Left ventricle myocardium inferior (tissue), 1 donor: ENCODE measurements at places on chromosomes 1 and 21. TPM values are rescaled to one million over a fixed set of nuclear protein-coding genes. Genes with fewer than 3 reads are reported as not detected.

The RPTN gene
- total RNA-seq = not detected

The RASSF5 gene
- total RNA-seq = 7.8 TPM

The MX2 gene
- total RNA-seq = 5.4 TPM

The S1PR1 gene
- total RNA-seq = 54.9 TPM

The TNFRSF4 gene
- 2.2 TPM for total RNA-seq

The AUNIP gene
- total RNA-seq = not detected

The GPR3 gene
- total RNA-seq = 0.16 TPM

The GPR37L1 gene
- total RNA-seq = 0.05 TPM

The SERPINC1 gene
- total RNA-seq = not detected

The SPRR4 gene
- not detected for total RNA-seq

- DNase-seq = peak; percentile 56
Observed at GRCh38 chr1:8202182-8202905, 115.6 kb upstream of the SLC45A1 start.

DNA sequence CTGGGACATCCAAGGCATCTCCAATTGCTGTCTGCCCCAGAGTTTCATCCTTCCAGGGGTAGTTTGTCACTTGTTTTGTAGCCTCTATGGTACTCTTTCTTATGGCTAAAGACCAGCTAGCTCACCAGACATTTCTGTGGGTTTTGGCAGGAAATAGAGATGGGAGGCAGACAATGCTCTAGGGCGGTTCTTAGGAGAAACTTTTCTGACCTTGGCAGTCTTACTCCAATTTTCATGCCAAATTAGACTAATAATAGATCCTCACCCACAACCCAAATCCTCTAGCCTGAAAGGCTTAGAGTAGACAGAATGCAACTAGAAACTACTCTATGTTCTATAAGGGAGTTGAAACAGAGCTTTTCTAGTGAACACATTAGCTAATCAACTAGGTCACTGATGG is 69.8 kb downstream of the LRIG2 start:
- DNase-seq = no peak

DNA sequence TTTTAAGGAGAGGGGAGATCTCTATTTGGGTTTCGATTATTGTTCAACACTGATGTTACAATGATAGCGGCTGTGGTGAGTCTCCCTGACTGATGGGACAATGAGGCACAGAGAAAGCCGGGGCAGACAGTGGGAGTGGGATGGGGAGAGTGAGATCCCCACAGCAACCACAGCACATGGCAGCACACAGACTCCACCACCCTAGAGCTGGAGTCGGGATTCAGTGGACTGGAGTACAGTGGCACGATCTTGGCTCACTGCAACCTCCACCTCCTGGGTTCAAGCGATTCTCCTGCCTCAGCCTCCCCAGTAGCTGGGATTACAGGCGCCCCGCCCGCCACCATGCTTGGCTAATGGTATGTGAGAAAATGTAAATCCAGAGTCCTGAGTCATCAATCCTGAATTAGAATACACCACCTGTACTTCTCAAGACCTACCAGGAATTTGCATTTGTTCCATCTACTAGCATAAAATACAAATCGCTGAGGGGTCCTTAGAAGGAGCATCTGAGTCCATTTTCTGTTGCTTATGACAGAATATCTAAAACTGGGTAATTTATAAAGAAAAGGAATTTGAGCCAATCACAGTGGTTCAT is 125.8 kb downstream of the TOMM20 start:
- DNase-seq = no peak

GRCh38 chr1:31208361-31208945 is 31.2 kb downstream of the NKAIN1 start:
- DNase-seq = no peak

- no peak for DNase-seq
Observed at GRCh38 chr1:193542690-193543089, 356.3 kb upstream of the B3GALT2 start.

DNA sequence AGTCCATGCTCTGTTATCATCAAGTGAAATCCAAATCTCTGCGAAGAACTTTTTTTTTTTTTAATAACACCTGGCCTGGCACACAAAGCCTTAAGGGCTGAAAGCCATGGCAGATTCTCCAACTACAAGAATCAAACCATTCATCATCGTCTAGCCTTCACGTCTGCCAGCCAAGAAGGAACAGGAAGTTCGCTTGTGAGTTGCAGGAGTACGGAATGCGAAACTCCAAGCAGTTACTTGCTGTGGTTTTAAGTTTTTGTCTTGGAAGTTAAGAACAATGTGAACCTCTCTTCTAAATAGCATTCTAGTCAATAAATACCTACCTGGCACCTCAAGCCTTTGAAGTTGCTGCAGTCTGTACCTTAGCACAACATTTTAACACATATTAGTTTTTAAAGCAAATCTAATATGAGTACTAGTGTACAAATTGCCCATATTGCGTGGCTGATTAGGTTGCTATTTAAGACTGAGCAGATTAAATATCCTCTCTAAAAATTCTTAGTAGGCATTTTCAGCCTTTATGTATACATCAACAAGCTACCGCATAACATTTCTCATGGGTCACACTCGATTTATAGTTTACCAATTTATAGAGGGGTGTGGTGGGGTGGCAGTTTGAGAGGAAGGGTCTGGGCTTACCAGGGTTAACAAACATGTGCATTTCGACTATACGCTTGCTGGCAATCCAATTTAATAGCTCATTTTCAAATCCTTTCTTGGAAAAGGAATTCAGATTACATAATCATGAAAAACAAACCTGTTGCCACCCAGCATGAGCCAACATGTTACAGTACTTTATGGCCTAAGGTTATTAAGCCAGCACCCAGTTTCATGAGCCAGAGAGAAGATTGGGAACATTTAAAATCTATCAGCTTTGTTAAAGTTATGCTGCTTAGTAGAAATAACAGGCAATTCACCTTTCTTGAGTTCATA is 22.2 kb upstream of the PTPN14 start:
- DNase-seq = no peak

- no peak for DNase-seq
Observed at GRCh38 chr1:233609926-233610325, 4.0 kb upstream of the KCNK1 start.

- no peak for DNase-seq
Observed at GRCh38 chr21:27292229-27292628, 325.3 kb upstream of the ADAMTS5 start.

- no peak for DNase-seq
Observed at GRCh38 chr1:42926879-42927242, 31.8 kb downstream of the SLC2A1 start.

GRCh38 chr21:28423521-28424190 is 569.0 kb downstream of the LTN1 start:
- DNase-seq = no peak

DNA sequence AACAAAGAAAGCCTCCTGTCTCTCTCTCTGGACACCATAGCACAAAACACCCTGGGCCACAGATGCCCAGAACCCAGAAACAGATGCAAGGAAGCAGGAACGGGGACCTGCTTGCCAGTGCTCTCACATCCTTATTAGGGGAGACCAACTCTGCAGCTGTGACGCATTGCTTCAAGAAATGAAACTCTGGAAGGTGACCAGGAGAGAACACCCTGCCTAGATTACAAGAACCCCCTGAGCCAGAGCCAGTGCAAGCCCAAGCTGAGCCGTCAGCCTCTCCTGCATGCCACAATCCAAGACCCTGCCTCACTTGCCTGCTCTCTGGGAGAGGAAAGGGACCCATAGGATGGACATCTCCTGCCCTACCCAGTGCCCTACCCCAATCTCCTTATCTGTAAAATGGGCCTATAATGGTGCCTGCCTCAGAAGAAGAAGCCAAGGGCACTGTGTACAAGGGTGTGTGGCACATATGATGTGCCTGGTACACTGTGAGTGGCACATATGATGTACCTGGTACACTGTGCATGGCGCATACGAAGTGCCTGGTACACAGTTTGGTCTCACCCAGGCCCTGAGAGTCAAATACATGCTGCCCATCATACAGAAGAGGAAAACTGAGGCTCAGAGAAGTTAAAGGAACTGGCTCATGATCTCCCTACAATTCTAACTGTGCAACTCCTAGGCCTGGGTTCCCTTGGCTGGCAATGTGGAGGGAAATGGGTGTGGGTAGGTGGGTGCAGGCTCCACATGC is 16.8 kb upstream of the FAM131C start:
- no peak for DNase-seq

DNA sequence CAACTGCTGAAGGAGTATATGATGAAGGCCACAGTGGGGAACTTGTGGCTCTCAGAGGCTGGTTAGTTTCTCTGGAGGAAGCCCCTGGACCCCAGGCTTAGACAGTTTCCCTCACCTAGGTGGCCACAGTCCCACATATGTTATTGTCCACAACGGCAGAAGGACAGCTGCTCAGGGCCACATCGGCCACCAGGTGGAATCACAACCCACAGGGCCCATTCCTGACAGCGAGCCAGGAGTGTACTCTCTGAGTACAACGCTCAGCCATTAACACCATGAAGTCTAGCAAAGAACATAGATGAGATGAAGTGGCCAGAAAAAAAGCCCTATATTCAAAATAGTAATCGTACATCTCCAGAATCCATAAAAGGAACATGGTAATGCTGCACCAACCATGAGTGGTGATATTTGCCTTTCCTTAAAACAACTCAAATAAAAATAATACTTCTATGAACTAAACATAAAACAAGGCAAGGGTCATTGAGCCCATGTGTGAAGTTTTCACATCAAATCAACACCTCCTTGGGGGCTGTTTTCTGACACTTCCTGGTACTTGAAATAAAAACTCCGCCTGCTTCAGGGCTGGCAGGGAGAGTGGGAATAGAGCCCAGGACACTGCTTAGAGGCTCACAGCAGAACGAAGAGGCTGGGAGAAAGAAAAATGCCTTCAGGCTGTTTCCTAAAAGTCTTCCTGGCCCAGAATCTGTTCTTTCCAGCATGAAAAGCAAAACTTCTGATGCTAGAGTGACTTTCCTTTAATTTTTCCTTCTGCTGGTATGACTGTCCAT is 383.3 kb downstream of the HHAT start:
- DNase-seq = no peak

DNA sequence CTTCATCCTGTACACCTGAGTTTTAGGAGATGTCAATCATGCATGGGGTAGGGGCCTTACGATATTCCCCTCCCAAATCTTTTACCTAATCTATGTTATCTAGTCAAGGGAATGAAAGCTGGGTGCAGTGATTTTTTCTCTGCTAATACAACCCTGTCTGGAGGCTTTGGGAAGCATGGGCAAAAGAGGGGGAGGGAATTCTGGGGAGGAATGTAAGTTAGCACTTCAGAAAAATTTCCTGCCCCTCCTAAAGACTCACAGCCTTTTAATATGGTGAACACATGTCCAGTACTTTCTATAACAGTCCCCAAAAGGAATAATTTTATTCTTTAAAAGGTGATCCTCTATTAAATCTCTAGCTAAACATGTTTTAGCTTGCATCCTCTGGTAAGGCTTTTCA is 25.6 kb upstream of the PRELP start:
- no peak for DNase-seq

- DNase-seq = no peak
Observed at GRCh38 chr1:36086529-36087232, 2.0 kb upstream of the ADPRS start.

DNA sequence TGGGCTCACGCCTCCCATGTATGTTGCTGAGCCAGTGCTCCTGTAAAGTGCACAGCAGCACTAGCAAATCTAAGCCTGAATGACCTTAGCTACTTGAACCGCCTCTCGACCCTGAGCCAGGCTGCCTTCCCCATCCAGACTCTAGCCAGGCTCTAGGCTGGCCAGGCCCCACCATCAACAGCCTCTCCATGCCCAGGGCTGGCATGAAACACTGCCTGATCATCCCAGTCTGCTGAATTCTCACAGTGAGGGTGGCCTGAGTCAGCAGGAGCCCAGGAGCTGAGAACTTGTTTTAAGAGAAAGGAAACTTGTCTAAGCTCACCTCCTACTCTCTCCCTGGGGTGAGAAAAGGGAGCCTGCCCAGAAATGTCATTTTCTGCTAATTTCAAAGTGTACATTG is 733.3 kb downstream of the PTPRU start:
- no peak for DNase-seq

GRCh38 chr1:6220236-6220635 is 14.3 kb downstream of the RNF207 start:
- no peak for DNase-seq

GRCh38 chr1:39243302-39243701 is 38.8 kb downstream of the MACF1 start:
- DNase-seq = no peak

GRCh38 chr1:1144843-1145546 is 28.7 kb upstream of the TTLL10 start:
- DNase-seq = no peak

GRCh38 chr1:2466958-2467554 is 9.0 kb upstream of the PLCH2 start:
- DNase-seq = no peak

DNA sequence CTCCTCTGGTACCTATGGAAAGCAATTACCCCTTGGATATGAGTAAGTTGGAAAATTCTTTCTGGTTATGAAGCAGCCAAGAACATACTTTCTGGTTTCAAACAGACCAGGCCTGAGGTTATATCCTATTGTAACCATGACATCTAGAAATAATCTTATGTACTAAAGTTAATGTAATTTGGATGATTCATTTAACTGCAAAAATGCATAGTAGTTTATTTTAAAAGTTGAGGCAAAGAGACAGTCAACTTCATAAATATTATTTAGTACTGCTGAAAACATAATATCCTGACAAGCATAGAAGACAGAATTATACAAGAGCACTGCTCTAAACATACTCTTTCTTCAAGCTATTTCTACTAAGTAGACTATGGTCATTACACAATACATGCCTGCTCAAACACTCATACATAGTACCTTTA is 25.5 kb downstream of the ODF2L start:
- no peak for DNase-seq
